ENCODE measurements at places on chromosomes 7 and 10. TPM values are rescaled to one million over a fixed set of nuclear protein-coding genes. Genes with fewer than 3 reads are reported as not detected.
A peak's percentile ranks its signal among the peaks of the same experiment; 100 is the strongest.

Gene KEL
- total RNA-seq: 0.82 TPM

Gene SPDYE11
- total RNA-seq: under 0.01 TPM

Gene UCN3
- total RNA-seq: not detected

DNA sequence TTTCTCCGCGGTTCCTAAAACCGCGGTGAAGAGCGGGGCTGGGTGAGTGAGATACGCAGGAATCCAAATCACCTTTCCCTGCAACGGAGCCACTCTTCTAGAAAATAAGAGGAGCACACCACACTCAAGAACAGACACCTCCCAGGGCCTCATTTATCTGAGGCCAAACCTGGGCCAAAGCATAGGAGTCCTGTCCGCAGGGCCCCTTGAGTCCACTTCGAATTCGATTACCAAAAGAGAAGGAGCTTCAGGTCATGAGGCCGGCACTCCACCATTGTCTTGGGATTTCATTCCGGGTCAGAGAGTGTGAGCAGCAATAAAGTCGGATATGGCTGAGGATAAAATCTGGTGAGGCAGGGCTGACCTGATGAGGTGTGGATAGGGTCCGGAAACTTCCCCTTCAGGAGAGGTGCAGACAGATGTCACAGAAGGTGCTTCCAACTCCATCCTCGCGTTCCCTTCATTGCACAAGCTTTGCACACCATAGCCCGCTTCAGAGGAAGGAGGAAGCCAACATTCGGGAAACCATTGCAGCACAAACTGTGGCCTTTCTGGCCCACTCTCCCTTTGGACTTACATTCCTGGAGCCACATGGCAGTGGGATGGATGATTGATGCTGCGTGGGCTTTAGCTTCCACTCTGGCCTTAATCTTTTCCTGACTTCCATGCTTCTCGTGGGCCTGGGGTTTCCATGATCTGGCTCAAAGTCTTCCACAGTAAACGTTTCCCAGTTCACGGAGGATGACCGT lies 27.2 kb upstream of the ZNF273 start:
- peak; percentile 3 for DNase-seq

Gene TEX47
- total RNA-seq: not detected

GRCh38 chr7:131642429-131642828 lies 86.0 kb upstream of the PODXL start:
- no peak for DNase-seq

DNA sequence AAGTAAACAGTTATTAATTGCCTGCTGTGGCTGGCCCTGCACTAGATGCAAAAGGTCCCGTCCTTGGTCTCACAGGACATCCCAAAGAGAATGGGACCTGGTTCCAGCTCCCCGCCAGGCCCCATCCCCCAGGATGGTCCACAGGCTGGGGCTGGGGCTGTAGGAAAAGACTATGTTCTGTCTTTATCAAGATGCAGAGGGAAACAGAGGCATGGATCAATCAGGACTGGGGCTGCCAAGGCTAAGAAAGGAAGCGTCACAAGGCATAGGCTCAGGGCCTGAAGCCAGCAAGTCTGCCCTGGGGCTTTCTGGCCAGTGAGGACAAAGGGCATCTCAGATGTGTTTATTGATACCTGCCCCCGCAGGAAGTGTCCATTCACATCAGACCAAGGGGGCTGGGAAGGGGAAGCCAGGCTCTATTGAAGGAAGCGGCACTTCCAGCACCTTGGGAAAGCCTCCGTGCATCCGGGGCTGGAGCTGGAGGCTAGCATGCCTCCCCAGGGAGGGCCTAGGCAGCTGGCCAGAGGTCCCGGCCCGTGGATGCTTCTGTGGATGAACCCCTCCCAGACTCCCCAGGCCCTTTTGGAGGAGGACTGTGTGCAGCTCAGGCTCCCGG lies 5.8 kb downstream of the VSIR start:
- DNase-seq: no peak

Measured in frontal cortex (tissue), 4 donors.